Urinary bladder (tissue), 4 donors: ENCODE measurements at places on chromosomes 4 and X.

GRCh38 chr4:155667222-155667567 lies 547 bp downstream of the GUCY1A1 start:
- no peak for DNase-seq

GRCh38 chr4:3269991-3270611 lies 21.1 kb downstream of the MSANTD1 start:
- no peak for DNase-seq

DNA sequence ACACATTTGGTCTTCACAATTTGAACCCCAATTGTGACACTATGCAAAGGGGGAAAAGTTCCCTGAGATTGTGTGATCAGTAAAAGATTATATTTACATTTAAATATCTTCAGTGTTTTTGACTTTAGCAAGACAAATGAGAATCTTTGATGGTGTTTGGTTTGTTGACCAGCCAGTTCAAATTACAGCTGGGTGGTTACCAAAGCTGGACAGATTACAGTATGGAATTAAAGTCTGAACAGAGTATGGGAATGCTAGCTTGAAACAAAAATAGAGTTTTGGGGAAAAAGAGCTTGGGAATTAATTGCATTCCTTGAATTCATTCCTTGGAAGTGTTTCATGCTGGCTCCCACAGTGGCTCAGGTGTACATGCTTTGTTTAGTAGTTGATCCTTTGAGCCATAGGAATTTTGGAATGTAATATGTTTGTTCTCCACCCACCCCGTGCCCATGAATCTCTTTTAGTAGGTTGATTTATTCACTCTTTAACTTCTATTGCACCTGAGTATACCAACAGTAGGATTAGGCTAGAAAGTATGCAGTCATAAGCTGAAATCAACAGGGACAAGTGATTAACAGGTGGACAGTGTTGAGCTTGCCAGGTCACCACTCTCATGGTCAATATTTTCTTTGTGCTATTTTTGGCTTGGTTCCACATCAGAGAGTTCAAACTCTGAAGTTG lies 81.1 kb upstream of the HELT start:
- DNase-seq = no peak

DNA sequence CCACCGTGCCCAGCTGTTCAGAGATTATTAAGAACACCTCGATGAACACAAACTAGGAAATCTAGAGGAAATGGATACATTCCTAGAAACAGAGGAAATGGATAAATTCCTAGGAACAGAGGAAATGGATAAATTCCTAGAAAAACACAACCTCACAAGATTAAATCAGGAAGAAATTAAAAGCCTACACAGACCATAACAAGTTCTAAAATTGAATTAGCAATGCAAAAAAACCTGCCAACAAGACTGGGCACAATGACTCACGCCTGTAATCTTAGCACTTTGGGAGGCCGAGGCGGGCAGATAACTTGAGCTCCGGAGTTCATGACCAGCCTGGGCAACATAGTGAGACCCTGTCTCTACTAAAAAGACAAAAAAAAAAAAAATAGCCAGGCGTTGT lies 13.1 kb upstream of the IDS start:
- no peak for DNase-seq

DNA sequence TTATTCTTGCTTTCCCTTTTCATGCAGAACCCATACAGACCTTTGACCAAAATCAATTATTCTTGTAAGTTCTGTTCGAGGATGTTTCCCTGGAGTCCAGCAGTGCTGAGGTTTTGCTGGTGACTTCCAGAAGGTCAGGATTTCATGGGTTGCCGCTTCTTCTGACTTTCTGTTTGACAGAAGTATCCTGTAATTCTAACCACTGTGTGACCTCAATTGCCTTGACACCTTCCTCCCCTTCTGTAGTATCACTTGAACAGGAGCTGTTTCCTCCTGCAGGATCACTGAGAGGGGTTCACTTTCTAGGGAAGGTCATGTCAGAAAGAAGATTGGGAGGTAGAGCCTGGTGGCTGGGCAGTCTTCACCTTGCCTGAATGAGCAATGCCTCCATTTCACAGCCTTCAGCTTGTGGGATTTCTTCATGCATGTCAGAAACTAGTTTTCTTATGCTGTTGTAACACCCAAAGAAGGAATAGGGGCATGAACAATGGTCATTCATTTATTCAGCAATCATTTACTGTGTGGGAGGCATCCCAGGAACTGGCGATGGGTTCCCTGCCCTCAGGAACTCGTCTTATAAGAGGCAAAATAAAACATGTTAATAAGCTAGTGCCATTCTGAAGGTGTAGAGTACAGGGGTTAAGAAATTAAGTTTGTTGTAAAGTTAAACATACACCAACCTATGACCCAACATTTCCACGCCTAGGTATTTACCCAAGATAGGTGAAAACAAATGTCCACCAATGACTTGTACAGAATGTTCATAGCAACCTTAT lies 205.9 kb downstream of the SOWAHB start:
- no peak for DNase-seq

GRCh38 chr4:23978002-23978401 lies 88.2 kb upstream of the PPARGC1A start:
- no peak for DNase-seq

- no peak for DNase-seq
These were observed 1.4 kb downstream of the NDNF start for GRCh38 chr4:121070696-121071639.

- no peak for DNase-seq
These were observed 1.1 kb downstream of the LIN54 start for GRCh38 chr4:83009529-83009928.

GRCh38 chrX:14351611-14352303 lies 177.6 kb upstream of the GLRA2 start:
- DNase-seq = no peak
